Renal cortex interstitium (tissue), 15 donors: ENCODE measurements at places on chromosomes 13 and 19.

- no peak for DNase-seq
Measured at GRCh38 chr13:45623516-45624090, 8.1 kb upstream of the ERICH6B start.

GRCh38 chr13:40652588-40652940 lies 13.9 kb downstream of the FOXO1 start:
- DNase-seq = no peak

DNA sequence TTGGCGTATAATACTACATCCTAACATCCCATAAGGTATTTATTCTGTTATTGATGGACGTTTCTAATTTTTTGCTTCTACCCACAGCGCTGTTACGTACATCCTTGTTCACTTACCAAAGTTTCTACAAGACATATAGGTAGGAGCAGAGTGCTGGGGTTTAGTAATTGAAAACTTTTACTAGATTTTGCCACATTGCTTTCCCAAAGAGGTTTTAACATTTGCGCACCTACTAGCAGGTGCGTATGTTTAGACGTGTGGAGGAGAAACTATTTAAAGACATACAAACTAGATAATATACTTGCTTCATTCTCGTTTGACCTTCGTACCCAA lies 559 bp upstream of the RPL21 start:
- no peak for DNase-seq

GRCh38 chr13:45302507-45302906 lies 38.5 kb downstream of the TPT1 start:
- DNase-seq = no peak

- no peak for DNase-seq
Measured at GRCh38 chr19:14674764-14675163, at the start of gene ADGRE3. Gene ADGRE3 (minus strand): TSS chr19:14674844. CDS start chr19:14674770, 74 bp downstream.

GRCh38 chr13:76741624-76742023 lies 144.6 kb downstream of the KCTD12 start:
- DNase-seq = no peak

DNA sequence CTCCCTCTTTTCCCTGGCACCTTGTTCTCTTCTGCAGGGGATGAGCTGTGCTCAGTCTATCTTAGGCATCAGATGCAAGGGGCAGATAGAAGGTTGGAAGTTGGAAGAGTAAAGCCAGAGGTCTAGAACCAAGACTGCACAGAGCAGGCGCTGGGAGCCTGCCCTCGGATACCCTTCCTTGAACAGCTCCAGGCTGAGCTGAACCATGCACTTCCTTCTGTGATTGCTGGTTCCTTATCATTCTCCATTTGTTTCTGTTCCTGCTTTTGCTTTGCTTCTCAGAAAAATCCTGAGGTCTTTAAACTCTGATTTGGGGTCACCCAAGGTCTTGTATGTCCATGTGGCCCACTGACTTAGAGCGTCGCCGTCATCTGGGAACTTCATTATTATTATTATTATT lies 36.3 kb downstream of the ARHGEF18 start:
- no peak for DNase-seq

- DNase-seq = peak; percentile 92
Measured at GRCh38 chr19:55166530-55167268, at the start of gene DNAAF3. Gene DNAAF3 (minus strand): TSS chr19:55166613. CDS start chr19:55166413, 200 bp downstream.
